ENCODE measurements at places on chromosomes 2 and 18. TPM values are rescaled to one million over a fixed set of nuclear protein-coding genes. Genes with fewer than 3 reads are reported as not detected.

GRCh38 chr18:39938676-39939608 lies 2016.1 kb upstream of the PIK3C3 start:
- no peak for ATAC-seq

DNA sequence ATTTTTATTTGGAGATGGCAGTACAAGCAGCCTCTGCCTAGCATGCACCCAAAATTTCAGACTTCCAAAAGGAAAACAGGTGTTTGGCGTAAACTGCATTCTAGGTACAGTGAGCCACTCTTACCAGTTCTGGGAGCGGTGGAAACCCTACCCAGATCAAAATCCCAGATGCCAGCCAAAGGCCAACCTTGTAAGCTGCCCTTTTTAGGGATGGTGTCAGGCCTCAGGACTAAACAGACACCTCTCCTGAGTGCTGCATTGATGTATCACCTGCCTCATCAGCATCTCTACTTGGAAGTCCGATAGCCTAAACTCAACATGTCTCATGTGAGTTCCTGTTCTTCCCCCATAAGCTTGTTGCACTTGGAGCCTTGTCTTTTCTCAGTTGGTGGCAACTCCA lies 104.0 kb downstream of the MAP4K4 start:
- no peak for ATAC-seq

The FOXI3 gene
- total RNA-seq = not detected

DNA sequence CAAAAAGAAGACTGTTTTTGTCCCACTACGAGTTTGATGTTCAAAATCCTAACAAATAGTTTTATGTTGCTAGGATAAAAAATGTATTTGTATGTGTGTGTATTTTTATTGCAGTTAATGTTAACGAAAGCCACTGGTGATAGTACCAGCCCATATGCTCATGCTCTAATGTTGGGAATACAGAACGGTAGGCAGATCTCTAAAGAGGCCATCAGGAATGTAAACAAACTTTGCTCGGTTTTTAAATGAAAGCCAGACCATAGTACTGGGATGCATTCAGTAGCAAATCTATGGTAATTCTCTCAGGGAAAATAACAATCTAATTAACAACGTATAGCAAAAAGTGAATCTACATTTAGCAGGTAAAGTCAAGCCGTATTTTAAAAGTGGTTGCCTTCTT lies 208.1 kb downstream of the NEDD4L start:
- ATAC-seq = no peak

The VWC2L gene
- not detected for total RNA-seq

DNA sequence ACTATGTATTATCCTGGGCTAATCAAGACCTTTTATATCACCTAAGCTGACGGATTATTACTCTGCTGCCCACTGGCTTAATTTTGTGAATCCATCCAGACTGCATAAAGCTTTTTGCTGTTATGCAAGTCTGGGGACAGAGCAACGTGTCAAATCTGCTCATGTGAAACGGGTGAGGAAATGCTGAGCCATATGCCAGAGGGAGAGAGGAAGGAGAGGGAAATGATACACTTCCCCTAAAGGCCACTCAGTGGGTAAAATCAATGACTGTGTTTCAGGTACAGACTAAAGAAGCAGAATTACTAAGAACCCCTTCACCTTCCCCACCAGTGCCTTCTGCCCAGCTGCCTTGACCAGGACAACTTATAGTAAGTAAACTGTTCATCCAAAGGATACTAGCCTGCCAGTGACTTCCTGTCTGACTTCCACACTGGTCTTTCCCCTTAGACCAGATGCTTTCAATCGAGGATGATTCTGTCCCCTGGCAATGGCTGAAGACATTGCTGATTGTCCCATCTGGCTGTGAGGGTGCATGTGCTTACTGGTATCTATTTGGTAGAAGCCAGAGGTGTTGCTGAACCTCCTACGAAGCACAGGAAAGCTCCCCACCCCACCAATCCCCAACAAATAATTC lies 43.0 kb downstream of the STAT1 start:
- ATAC-seq = no peak

DNA sequence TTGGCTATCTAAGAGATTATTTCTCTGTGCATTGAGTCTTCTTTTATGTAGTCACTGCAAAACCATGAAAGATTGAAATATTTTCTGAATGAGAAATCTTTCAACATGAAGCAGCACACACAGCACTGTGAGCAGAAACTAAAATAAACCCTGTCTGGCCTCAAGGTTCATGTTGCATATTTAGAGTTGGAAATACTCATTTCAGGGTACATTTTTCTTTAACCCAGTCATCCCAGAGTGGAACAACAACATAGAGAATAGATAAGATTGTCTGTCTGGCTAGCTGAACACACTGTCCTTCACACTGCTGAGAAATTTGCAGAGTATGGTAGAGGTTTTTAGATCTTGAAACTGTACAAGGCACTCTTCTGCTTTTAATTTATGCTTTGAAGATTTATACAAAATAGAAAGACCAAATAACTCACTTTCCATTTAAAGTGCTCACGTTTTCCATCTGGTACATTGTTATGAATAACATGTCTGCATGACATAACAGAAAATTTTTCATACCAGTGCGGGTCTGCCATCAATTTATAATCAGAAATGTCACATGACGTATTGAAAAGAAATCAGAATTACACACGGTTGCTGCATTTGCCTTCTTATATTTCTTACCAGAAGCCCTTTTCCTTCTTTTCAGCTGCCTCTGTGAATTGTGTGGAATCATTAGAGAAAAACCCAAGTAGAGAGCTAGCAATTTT lies 25.0 kb upstream of the FN1 start:
- ATAC-seq = peak; percentile 70

The REG3A gene
- total RNA-seq = not detected

GRCh38 chr2:186205254-186205911 lies 280.7 kb upstream of the ZC3H15 start:
- no peak for ATAC-seq

DNA sequence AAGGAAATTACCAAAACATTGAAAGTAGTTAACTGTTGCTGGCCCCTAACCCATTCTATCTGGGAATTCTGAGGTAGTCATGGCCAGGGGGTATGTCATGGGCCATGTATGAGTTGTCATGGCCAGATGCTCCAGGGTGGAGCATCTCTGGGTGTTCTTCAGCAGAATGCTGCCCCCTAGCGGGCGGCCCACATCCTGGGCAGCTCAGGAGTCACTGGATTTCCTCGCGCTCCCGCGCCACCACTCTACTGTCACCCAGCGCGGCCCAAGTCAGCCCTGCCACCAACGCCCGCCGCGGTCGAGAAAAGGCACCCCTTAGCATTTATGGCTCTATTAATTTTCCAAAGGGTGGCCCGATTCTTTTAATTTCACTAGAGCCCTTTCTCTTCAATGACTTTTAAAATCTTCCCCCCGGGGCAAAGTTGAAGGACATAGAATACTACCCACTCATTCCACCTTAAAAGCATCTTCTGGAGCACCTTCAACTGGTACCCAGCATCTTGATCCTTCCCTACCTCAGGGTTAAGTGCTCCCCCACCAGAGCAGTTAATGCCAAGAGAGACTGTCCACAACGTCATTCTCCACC lies 41.6 kb downstream of the PKDCC start:
- peak; percentile 40 for ATAC-seq

DNA sequence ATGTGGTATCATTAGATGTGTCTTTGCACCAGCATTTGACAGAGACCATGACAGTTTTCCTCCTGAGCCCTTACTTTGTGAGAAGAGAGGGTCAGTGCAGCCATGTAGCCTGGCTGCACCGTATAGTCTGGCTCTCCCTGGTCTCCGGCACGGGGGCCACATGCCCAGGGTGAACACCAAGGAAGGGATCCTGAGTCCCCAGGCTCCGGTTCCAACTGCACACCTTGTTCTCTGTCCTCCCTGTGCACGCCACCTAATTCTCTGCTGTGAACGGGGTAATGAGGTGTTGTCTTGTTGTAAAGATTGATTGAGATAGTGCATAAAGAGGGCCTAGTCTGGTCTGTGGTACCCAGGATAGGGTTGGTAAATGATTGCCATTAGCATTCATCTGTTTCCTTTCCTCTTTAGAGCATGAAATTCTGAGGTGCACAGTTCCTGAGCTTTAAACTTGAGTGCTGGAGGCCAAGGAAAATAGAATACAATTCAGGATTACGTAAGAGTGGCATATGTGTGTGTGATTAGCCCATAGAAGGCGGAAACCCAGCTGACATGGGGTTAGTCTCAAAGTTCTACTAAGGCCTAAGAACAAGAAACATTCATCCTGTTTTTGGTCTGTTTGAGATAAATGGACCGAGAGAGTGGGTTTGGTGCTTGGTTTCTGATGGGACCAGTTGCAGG lies 55.5 kb downstream of the NCK2 start:
- no peak for ATAC-seq

DNA sequence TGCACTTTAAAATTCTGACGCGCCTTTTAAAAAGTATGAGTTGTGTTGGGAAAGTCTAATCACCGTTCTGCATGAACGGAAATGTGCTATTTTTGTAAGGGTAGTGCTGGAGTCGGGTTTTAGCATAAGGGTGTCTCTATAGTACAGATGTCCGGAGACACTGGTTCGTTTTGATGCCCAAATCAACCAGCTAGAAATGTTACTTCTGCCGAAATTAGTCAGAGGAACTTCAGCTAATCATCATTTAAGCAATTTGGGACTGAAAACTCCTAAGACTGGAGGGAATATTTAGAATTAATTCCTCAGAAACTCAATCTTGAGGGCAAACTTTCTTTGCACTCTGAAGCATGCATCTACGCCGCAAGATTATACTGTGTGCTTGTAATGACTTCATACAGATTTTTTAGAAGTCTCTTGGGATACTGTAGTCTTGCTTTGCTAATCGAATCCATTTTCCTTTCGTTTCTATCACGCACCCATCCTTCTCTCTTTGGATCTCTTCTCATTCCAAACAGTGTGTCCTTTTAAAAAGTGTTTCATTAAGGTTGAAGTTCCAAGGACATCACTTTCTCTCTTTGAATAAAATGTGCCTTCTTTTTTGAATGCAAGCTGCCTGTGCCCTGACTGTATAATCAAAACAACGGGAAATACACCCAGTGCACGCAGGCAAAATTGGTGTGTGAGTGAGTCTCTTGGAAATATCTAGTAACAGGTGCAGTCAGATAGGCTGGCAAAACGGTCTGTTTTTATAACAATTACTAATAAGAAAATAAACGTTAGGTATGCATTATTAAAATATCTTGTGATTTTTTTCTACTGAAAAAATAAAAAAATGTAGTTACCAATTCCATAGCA lies 270.9 kb upstream of the TCF4 start:
- no peak for ATAC-seq

DNA sequence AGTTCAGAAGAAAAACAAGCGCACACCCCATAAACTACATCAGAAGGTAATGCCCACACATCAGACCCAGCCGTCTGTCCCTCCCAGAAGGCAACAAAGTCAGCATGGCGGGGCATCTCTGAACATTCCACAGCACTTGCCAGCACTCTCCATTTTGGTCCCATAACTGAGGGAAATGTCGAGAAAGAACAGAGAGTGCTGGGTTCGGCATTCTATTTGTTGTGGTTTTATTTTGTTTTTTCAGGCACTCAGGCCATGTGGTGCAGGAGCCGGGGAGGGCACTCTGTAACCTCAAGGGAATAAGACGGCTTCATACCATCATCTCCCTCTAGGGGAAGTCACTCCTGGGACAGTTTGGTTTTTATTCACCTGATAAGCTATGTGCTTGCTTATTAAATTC lies 156.0 kb downstream of the SEPTIN10 start:
- ATAC-seq = no peak

The RBKS gene
- total RNA-seq = 1.1 TPM

GRCh38 chr18:24802456-24802855 lies 342.0 kb downstream of the HRH4 start:
- no peak for ATAC-seq

DNA sequence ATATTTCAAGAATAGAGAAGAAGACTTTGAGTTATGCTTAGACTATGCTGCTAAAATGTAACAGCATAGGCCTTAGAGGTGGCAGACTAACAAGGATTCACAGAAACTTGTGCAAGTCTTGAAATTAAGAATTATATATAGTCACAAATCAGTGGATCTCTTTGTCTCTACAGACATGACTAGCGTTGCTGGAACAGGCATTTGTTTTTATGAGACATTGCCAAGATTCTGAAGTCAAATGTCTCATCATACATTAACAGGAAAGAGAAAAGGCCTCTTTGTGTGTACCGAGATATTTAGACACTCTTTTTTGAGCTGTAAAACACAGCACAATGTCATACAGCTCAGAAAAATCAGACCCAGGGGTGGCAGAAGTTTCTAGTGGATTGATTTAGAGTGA lies 207.1 kb downstream of the TMX3 start:
- no peak for ATAC-seq

The SCN2A gene
- total RNA-seq = 0.12 TPM

- ATAC-seq = no peak
Measured at GRCh38 chr2:186991766-186992417, 142.9 kb upstream of the ZSWIM2 start.

DNA sequence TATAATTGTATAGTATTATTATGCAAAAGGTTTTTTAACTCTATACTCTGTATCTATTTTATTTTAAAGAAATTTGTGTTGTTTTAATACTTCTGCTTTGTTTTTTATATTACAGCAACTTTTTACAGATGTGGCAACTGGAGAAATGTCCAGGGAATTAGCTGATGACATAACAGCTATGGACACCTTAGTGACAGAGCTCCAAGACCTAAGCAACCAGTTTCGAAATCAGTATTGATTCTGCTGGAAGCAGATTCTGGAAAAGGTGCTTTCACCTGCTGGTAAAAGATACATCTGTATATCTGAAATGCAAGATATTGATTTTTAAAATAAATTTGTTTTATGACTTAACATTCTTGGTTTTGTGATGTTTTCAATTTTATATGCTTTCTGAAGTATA lies 126.1 kb upstream of the LTBP1 start:
- no peak for ATAC-seq

DNA sequence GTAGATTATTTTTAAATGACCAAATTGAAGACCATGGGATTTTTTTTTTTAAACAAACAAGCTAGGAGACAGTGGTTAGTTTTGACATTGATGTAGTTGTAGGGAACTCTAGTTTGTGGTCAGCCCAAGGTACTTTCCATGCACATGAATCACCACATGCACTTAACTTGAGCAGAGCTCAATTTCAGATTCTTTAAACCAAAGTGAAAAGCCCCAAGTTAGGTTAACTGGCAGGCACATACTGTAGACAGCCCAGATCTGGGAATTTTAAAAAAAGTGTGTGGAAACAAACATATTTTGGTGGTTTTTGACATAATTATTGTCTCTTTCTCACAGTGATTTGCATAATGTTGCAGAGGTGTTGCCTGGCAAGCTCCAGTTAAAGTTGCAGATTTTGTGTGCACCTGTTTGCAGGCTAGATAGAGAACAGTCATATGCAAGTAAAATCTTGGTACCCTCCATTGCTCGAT lies 88.4 kb downstream of the BCL2L11 start:
- ATAC-seq = no peak

- ATAC-seq = no peak
Measured at GRCh38 chr2:42001711-42002201, 46.1 kb upstream of the PKDCC start.

Data from gastroesophageal sphincter (tissue), 4 donors.